ENCODE measurements at places on chromosomes 2 and 18.

- no peaks in the 10 kb centered on the region for H3K36me3 ChIP-seq
- no peak overlapping the region for H3K27ac ChIP-seq
- H3K4me3 ChIP-seq = no peak overlapping the region
- no peaks in the 10 kb centered on the region for H3K27me3 ChIP-seq
- DNase-seq = no peak
These were observed 39.7 kb upstream of the VRK2 start for GRCh38 chr2:58006952-58007284.

GRCh38 chr2:46197672-46198071 is 99.5 kb upstream of the EPAS1 start:
- H3K27me3 ChIP-seq = no peaks in the 10 kb centered on the region
- DNase-seq = no peak
- no peaks in the 10 kb centered on the region for H3K4me1 ChIP-seq
- no peak overlapping the region for H3K4me3 ChIP-seq

DNA sequence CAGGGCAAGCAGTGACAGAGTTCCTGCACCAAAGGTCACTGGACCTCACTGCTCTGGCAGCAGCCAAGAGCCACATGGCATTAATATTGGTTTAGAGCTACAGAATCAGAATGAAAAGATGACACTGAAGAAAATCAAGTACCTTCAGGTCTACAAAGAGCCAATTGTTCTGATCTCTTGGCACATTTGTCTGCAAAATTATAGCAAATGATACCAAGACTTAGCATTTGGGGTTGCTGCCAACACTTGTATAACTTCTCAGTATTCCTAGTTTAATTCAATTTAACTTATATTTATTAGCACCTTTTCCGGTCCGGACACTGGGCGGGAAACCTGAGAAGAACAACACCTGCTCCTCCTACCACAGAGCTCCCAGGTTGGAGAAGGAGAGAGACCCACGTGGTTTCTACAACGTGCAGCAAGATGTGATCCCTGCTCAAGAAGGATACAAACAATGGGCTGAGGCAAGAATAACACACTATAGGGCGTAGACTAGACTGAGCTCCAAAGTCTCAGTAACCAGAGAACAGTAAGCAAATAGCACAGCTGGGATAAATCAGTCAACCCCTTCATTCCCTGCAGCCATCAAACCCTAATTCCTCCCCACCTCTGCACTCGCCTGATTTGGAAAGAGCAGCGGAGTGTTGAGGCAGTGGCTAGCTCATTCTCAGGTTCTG is 2.4 kb downstream of the LRRC30 start:
- H3K4me3 ChIP-seq = no peak overlapping the region
- DNase-seq = no peak
- no peaks in the 10 kb centered on the region for H3K27me3 ChIP-seq
- no peak overlapping the region for H3K27ac ChIP-seq
- no peaks in the 10 kb centered on the region for H3K4me1 ChIP-seq

GRCh38 chr2:157761520-157761919 is 114.6 kb downstream of the ACVR1 start:
- peaks cover 7% of the 10 kb centered on the region for H3K4me1 ChIP-seq
- no peak for DNase-seq
- peak overlapping the region; percentile 33 for H3K27ac ChIP-seq
- H3K27me3 ChIP-seq = no peaks in the 10 kb centered on the region
- peaks cover 41% of the 10 kb centered on the region for H3K36me3 ChIP-seq

GRCh38 chr2:43068041-43068533 is 158.3 kb downstream of the ZFP36L2 start:
- H3K27ac ChIP-seq = no peak overlapping the region
- no peak overlapping the region for H3K4me3 ChIP-seq
- H3K4me1 ChIP-seq = no peaks in the 10 kb centered on the region

GRCh38 chr2:129748250-129748649 is 231.2 kb upstream of the RAB6C start:
- 0 out of 2 replicates have a peak, but pooled peaks cover 2% of the 10 kb centered on the region for H3K36me3 ChIP-seq
- 0 out of 2 replicates have a peak, but pooled peaks cover 4% of the 10 kb centered on the region for H3K4me1 ChIP-seq
- no peak overlapping the region for H3K27ac ChIP-seq

GRCh38 chr2:16281451-16282335 is 341.3 kb downstream of the MYCN start:
- H3K27me3 ChIP-seq = no peaks in the 10 kb centered on the region
- peak; percentile 74 for DNase-seq
- no peak overlapping the region for H3K4me3 ChIP-seq
- no peaks in the 10 kb centered on the region for H3K36me3 ChIP-seq
- no peaks in the 10 kb centered on the region for H3K4me1 ChIP-seq

- H3K4me1 ChIP-seq = no peaks in the 10 kb centered on the region
- H3K27me3 ChIP-seq = peaks cover 2% of the 10 kb centered on the region
- no peak overlapping the region for H3K27ac ChIP-seq
- DNase-seq = no peak
- no peak overlapping the region for H3K4me3 ChIP-seq
These were observed 2.0 kb upstream of the MBP start for GRCh38 chr18:77134611-77135010.

- H3K4me3 ChIP-seq = no peak overlapping the region
- no peaks in the 10 kb centered on the region for H3K36me3 ChIP-seq
- H3K27ac ChIP-seq = no peak overlapping the region
- H3K4me1 ChIP-seq = no peaks in the 10 kb centered on the region
- H3K27me3 ChIP-seq = no peaks in the 10 kb centered on the region
These were observed 24.6 kb upstream of the KCMF1 start for GRCh38 chr2:84946204-84947009.

- DNase-seq = no peak
- H3K27ac ChIP-seq = no peak overlapping the region
- H3K27me3 ChIP-seq = no peaks in the 10 kb centered on the region
These were observed 132.9 kb downstream of the BCL2 start for GRCh38 chr18:63186520-63187222.

- H3K4me1 ChIP-seq = no peaks in the 10 kb centered on the region
- no peak overlapping the region for H3K27ac ChIP-seq
- H3K27me3 ChIP-seq = no peaks in the 10 kb centered on the region
- no peak overlapping the region for H3K4me3 ChIP-seq
- no peak for DNase-seq
- H3K36me3 ChIP-seq = peaks cover 44% of the 10 kb centered on the region
These were observed 264.9 kb downstream of the ALPK2 start for GRCh38 chr18:58363767-58364540.

DNA sequence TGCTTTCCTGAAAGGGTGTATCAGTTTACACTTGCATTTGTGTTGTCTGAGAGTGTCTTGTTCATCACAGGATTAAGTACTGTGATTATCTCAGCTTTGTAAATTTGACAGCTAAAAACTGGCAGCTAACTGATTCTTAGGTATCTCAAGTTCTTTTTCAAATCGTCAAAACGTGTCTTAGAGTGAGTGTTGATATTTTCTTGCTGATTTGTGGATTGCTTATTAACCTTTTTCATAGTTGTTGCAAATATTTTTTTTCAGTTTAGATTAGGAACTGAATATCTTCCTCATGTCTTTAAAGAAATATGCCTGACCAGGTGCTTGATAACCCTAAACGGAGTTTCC is 41.9 kb downstream of the LRRFIP1 start:
- no peak for DNase-seq
- H3K4me3 ChIP-seq = no peak overlapping the region
- H3K4me1 ChIP-seq = no peaks in the 10 kb centered on the region
- H3K27me3 ChIP-seq = no peaks in the 10 kb centered on the region

DNA sequence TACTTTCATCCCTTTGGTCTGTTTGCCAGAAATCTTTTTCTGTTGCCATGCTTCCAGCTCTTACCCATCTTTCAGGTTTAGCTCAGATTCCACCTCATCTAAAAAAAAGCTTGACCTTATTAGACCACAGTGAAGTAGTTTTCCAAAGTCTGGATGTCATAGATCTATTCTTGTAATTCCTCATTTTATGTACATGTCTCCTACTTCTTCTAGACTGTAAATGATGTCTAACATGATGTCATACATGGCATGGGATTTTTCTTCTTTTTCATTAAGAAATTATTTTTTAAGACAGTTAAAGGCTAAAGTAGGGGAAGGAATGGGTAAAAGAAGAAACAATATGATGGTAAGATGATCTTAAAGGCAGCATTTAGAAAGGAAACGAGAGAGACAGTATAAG is 11.3 kb downstream of the GLS start:
- H3K4me3 ChIP-seq = no peak overlapping the region
- H3K36me3 ChIP-seq = peaks cover 12% of the 10 kb centered on the region
- H3K27me3 ChIP-seq = no peaks in the 10 kb centered on the region
- no peak for DNase-seq
- no peaks in the 10 kb centered on the region for H3K4me1 ChIP-seq
- H3K27ac ChIP-seq = no peak overlapping the region

DNA sequence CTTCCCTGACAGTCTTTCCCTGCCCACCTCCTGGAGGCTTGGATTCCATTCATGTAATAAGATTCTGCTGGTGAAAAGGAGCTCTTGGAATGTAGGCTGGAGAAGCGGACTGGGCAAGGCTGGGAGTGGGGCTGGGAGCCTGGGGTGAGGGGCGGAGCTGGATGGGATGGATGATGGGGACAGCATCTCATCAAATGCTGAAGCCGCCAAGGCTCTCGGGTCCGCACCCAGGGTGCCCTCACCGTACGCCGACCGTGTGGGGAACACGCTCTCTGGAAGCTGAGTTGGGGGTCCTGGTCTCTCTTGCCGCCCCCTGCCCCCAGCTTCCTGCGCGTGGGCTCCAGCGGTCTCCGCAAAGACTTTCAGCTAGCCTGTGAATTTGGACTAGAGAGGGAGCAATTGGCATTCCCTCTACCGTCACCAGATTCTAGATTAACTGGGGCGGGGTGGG is 9.1 kb downstream of the RAX start:
- no peaks in the 10 kb centered on the region for H3K36me3 ChIP-seq
- peak overlapping the region; percentile 77 for H3K4me3 ChIP-seq
- peak; percentile 59 for DNase-seq
- H3K27ac ChIP-seq = no peak overlapping the region

- no peak overlapping the region for H3K27ac ChIP-seq
- H3K27me3 ChIP-seq = peaks cover 92% of the 10 kb centered on the region
- no peak overlapping the region for H3K4me3 ChIP-seq
- no peaks in the 10 kb centered on the region for H3K36me3 ChIP-seq
- no peak for DNase-seq
These were observed 3.9 kb downstream of the HOXD8 start for GRCh38 chr2:176133389-176133788.
